ENCODE measurements at places on chromosomes 11 and 22.

GRCh38 chr11:92268546-92268945 is 43.9 kb downstream of the FAT3 start:
- DNase-seq, result no peak

DNA sequence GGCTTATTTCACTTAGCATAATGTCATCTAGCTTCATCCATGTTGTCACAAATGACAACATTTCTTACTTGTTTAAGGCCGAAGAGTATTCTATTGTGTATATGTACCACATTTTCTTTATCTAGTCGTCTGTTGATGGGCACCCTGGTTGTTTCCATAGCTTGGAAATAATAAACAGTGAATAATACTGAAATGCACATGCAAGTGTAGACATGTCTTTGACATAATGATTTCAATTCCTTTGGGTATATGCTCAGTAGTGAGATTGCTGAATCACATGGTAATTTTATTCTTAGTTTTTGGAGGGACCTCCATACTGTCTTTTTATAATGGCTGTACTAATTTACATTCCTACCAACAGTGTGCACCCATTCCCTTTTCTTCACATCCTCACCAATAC is 508.0 kb downstream of the NELL1 start:
- no peak for DNase-seq

DNA sequence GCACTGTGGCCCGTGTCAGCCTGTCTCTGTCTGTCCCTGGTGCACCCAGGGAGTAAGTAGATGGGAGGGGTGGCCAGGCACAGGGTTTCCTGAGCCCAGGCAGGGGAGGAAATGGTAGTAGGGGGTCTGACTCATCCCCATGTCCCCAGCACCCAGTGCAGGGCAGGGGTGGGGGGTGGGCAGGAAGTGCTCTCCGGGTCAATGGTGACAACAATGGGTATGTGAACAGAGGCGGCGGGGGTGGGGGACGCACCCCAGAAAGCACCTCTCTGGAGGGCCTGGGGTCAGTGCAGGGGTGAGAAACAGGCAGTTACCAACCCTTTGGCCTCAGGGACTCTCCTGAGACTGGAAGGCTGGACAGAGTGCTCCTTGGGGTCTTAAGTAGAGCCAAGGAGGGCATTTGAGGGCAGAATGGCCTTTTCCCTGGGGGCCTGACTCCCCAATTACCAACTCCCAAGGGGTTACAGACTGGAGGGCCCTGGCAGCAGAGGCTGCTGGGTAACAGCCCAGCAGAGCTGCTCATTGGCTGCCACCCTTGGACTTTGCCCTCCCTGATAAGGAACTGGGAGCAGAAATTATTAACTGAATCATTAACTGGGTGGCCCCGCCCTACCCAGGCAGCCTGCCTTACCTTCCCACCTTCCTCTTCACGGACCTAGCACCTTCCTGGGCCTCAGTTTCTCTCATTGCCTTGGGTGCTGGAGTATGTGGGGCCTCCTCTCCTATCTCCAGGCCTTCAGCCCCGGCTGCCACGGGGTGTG is 4.2 kb downstream of the MYRF start:
- peak; percentile 16 for DNase-seq

DNA sequence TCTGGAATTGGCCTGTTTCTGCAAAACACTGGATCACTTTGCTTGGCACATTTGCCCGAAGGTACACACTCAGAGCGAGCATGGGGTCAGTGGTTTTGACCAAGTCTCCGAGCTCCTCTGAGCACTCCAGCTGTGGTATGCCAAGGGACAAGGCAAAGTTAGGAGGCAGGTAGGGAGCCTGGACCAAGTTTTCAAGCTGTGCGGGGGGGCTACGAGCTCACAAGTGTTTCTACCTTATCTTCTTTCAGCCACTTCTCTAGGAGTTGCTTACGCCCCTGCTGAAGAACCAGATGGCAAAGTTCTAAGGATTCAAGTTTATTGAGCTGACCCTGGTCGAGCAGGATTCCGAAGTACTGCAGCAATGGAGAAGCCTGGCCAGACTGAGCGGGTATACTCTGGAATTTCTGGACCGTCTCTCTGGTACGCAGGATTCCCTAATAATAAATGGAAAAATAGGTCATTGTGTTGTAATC is 54.7 kb upstream of the SLC25A1 start:
- no peak for DNase-seq

DNA sequence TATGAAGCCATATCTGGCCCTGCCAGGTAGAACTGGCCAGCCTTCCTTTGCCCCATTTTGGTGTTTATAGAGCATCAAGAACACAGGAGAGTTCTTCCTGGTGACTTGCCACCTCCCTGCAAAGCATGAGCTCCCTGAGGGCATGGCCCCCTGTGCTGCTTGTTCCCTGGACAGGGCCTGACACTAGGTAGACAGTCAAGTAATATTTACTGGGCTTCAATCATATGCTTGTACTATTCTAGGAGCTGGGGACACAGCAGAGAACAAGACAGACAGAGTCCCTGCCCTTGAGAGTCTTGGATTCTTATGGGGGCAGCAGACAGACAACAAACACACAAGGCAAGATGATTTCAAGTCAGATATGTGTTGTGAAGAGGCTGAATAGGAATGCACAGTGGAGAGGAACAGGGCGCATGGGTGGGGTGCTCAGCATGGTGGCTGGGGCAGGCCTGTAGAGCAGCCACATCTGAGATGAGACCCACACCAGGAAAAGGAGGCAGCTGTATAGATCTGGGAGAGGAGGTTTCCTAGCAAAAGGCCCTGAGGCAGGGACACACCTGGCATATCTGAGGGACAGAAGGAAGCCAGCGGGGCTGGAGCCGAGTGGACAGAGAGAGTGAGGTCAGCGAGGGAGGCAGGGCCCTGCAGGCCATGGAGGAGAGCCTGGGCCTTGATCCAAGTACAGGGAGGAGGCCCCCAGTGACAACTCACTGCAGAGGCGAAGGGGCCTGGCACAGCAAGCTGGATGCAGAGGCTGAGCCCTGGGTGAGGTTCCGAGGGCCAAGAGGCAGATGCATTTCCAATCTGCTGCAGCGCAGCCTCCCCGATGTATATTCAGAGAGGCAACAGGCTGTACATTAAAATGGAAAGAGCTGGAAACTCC is 10.2 kb upstream of the CBX6 start:
- no peak for DNase-seq

DNA sequence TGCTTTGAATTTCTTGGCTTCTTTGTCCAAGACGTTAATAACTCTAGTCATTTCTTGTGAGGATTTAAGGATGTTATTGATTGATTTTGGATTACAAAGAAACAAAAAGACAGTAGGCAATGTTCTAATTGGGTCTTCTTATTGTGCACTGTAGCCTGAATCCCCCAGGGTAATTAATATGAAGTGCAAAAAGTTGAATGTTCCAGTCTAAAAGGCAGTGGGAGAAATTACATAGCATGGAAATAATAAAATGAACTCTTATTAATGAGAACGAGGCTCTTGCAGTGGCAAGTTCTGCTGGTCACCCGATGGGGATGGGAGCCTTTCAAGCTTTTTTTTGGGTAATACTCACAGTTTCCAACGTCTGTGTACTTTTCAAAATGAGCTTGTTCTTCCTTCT is 45.6 kb downstream of the UBASH3B start:
- no peak for DNase-seq

- no peak for DNase-seq
Measured at GRCh38 chr22:21828268-21828638, 39.2 kb downstream of the MAPK1 start.
